ENCODE measurements at places on chromosomes 12 and 14.
A peak's percentile ranks its signal among the peaks of the same experiment; 100 is the strongest.

- DNase-seq = no peak
Observed at GRCh38 chr12:76249501-76249900, 98.7 kb downstream of the BBS10 start.

- DNase-seq = no peak
Observed at GRCh38 chr12:121365416-121366062, 13.3 kb upstream of the ANAPC5 start.

- no peak for DNase-seq
Observed at GRCh38 chr14:71301611-71302010, 394.4 kb downstream of the PCNX1 start.

- no peak for DNase-seq
Observed at GRCh38 chr14:100106250-100107112, 41.3 kb downstream of the EVL start.

- DNase-seq = no peak
Observed at GRCh38 chr12:77152623-77153193, 87.3 kb upstream of the E2F7 start.

GRCh38 chr14:73240816-73241480 is 3.6 kb downstream of the PAPLN start:
- DNase-seq = no peak

DNA sequence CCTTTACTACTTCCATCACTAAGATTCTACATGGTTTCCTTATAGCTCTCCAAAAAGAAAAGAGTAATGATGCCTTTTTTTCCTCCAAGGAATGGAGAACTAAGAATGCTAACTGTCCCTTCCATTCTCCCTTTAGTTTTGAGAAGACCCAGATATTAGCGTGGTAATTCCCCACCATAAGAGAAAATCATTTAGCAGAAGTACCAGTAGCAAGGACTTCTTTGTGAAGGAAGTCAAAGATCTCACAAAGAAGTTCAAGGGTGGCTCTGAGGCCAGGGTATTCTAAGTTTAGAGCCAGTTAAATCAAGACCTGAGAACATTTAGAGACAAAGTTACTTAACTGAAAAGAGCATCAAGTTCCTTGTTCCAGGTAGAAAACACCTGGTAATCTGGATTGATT is 7.3 kb downstream of the USP15 start:
- no peak for DNase-seq

DNA sequence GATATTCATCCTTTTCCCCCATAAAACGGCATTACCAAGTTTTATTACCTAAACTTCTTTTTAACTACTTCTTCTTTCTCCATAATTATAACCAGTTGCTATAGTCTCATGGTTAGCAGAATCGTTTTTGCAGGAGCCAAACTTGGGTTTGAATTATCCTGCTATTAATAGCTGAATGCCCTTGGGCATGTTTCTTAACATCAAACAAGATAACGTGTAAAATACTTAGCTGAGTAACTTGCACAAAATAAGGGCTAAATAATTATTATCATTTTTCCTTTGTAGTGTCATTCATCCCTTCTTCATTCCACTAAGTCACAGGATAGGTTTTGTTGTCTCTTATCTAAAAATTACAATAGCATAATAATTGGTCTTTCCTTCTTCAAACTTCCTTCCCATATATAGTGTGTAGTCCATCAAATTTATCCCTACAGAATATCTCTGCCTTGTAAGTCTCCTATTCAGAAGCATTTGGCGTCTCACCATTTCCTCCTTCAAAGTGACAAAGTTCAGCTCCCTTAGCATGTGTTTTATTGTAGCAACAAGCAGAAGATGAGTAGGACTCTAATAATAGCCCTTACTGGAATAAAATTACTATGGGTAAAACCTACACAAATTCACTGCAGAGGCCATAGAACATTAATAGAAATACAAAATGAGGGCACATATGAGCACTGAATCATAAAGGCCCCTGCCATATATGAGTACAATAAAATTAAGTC is 63.8 kb downstream of the FAR2 start:
- no peak for DNase-seq

DNA sequence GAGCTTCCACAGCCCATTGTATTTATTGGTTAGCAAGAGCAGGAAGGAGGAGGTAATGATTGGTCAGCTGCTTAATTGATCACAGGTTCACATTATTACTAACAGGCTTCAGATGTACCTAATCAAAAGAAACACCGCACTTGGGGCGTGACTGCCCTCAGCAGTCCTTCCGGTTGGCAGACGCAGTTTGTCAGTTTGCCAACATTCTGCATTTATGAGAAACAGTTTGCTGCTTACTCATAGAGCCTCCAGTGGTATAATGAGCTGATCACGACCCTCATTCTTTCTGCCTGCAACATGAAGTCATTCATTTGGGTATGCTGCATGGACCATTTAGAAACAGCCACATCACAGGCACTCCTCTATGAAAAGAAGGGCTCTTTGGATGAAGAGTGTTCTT is 42.5 kb upstream of the PPM1H start:
- no peak for DNase-seq

GRCh38 chr12:46164186-46164761 is 104.6 kb downstream of the SLC38A1 start:
- DNase-seq = no peak

- DNase-seq = no peak
Observed at GRCh38 chr12:111650912-111651311, 34.8 kb downstream of the BRAP start.

DNA sequence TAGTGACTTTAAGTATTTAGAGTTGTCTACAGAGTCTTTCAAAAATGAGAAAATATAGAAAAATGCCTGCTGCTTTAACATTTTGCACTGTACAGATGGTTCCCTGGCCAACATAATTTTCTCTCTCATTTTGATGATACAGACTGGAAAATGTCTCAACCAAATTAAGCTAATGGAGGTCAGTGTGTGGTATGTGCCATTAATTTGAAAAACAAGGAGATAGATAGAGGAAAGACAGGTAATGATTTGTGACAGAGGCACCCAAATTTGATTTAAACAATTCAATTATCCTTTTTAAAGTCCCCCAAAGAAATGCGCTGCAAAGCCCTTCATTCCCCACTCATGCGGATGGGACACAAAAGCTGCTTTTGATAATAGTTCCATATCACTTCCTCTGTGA is 140.0 kb downstream of the ASCL1 start:
- DNase-seq = no peak

DNA sequence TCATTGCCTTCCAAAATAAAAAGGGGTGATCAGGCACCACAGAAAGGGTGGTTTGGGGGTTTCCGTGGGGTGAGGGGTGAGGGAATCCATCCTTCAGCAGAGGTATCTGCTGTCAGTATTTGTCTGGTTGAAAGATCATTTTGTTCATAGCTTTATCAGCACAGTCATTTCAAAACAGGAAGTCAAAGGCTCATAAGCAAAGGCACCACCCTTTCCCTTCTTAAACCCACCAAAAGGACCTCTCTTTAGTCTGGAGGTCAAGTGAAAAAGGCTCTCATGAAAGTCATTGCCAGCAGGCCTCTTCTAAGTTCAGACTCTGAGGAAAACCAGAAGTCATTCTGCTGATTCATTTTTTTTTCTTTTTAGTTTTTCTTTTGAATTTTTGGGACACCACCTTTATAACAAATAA is 6.2 kb downstream of the CHST11 start:
- DNase-seq = no peak

DNA sequence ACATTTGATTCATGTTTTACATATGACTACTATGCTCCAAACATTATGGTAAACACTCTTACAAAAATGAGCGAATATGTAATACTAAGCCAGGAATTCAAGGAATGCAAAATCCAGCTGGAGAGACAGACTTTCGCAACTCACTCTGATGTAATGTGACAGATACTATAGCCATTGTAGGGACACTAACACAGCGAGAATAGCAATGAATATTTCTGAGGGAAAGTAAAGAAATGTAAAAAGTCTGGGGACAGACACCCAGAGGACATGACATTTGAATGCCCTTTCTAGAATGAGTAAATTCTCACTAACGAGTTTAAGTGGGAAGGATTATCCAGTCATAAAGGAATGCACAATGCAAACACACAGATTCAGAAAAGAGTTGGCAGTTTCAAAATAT is 121.9 kb downstream of the PIK3C2G start:
- DNase-seq = peak; percentile 5

- DNase-seq = no peak
Observed at GRCh38 chr14:99810559-99810874, 17.3 kb downstream of the EML1 start.

GRCh38 chr12:128639089-128639488 is 184.7 kb downstream of the SLC15A4 start:
- DNase-seq = no peak

- no peak for DNase-seq
Observed at GRCh38 chr14:29743531-29743930, 184.1 kb downstream of the PRKD1 start.

- no peak for DNase-seq
Observed at GRCh38 chr14:68741839-68742470, 50.9 kb downstream of the ZFP36L1 start.

- DNase-seq = no peak
Observed at GRCh38 chr12:229441-230191, 15.7 kb upstream of the SLC6A12 start.
